H54 (cell line): ENCODE measurements at places on chromosomes 12 and 14.

- no peak for DNase-seq
Measured at GRCh38 chr12:30965613-30965985, 39.1 kb downstream of the TSPAN11 start.

DNA sequence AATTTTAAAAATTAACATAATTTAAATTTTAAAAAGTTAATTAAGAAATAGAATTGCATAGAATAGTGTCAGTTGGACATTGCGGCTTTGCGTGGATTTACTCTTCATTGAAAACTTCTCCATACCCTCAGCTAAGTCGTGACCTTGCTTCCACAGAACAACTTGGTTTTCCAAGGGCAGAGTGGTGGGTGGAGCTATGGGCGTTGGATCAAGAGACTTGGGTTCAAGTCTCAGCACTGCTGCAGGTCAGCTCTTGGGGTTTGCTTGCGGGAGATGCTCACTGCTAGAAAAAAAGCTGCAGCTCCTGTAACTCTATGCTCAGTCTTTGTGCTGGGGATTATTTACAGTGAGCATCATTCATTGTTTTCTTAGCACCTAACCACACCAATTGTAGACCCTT lies 133.7 kb downstream of the PRIMA1 start:
- no peak for DNase-seq

GRCh38 chr12:52203079-52203921 lies 11.5 kb upstream of the KRT80 start:
- no peak for DNase-seq

DNA sequence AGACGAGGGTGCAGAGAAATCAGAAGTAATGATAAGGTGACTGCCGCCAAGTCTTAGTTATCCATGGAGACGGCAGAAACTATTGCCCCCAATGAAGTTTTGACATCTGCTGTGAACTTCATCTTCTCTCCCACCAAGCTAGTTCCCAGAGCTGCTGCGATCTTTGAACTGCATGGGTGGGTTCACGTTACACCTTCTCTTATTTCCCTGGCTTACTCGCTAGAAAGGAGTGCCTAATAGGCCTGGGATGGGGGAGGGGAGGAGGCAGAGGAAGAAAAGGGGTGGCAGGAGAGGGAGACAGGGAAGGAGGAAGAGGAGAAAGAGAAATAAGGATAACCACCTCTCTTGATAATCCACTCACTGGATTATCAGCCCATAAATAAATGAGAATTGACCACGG lies 157.1 kb downstream of the NTF3 start:
- DNase-seq: no peak
